ENCODE measurements at places on chromosomes 13 and 19.

- DNase-seq = no peak
Observed at GRCh38 chr13:103066781-103067345, 646 bp upstream of the SLC10A2 start.

DNA sequence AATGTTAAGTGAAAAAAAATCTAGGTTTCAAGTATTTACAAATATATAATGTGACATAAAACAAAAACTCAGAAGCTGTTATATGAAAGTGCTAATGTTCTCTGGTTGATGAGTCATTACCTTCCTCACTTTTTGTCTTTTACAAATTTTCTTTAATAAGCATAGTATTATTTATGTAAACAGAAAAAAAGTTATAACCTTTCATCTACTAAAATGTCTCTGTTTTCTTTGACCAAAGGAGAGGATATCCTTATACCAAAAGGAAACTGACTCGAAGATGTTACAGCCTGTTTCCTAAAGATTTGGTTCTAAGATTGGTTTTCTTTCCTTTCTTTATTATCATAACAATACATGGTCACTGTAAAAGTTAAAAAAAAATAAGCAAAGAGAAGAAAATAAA, 38.0 kb downstream of the RCBTB2 start:
- DNase-seq = no peak

GRCh38 chr13:95368998-95369397, 67.7 kb upstream of the ABCC4 start:
- DNase-seq = no peak

DNA sequence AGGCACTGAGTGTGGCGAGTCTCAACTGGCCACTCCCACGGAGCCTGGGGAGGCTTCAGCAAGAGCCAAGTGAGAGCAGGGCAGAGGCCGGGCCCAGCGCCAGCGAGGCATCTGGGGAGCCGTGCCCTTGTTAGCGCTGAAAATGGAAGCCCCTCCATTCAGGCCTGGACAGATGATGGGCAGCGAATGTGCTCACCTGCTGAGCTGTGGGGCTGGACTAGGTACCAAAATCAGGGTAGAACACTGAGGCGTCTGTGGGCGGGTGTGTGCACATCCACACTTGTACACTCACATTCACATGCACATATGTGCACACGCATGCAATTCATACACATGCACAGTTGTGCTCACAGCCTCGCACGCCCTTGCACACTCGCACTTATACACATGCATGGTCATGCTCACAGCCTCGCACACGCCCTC, 20.7 kb downstream of the NAXD start:
- no peak for DNase-seq

DNA sequence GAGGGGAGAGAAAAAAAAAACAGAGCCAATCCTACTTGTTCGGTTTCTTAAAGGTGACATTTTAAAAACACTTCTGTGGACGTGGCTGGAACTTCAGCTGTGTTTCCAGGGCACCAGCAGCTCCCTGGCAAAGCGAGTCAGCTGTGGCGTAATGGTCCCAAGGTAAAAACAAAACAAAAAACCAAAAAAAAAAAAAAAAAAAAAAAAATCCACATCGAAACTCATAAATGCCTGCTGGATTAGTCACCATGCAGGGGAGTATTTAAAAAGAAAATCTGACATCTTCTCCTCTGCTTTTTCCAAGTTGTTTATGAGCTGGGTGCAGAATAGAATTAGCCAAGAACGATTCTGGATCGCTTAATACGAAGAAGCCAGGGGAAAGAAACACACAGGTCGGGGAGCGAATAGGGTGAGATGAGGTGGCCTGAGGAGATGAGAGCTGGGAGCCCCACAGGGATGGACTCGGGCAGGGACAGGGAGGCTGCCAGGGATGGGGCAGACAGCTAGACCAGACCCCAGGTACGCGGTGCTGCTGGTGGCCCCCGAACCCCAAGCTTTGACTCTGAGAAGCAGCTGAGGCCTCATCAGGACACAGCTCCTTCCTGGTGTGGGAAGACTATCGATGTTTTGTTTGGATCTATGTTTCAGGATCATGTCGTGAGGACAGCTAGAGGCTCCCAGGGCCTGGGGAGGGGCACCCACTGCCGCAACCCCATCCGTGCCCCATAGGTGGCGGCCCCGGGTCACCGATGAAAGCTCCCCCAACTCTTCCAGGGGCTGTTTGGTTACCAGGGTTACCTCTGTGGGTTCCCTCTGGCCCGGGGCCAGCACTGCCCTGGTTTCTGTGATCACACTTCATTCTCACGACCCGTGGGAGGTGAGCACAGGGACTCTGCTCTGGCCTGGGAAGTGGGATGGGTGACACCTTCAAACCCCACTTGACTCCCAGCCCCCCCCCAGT, 3.1 kb upstream of the CTXN1 start:
- DNase-seq = no peak

GRCh38 chr13:61029064-61029463, 386.6 kb downstream of the PCDH20 start:
- no peak for DNase-seq

GRCh38 chr19:30848636-30849425, 476.6 kb downstream of the ZNF536 start:
- no peak for DNase-seq

GRCh38 chr13:71149498-71150363, 717.3 kb downstream of the DACH1 start:
- no peak for DNase-seq

DNA sequence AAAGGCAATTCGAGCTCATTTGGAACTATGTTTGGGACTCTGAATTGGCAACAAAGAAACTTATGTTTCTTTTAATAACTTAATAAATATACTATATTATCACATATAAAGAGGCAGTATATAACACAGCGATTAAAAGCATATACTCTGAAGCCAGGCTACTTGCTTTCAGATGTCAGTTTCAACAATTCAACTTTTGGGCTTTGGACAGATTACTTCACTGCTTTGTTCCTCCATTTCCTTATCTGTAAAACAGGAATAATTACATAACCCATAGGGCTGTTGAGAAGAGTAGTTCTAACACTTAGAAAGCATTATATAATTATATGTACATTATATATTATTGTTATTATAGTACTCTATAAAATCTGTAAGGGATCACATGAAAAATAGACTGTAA, 107.2 kb downstream of the EDNRB start:
- no peak for DNase-seq

GRCh38 chr19:33438987-33439781, 65.7 kb downstream of the CEBPG start:
- peak; percentile 26 for DNase-seq

DNA sequence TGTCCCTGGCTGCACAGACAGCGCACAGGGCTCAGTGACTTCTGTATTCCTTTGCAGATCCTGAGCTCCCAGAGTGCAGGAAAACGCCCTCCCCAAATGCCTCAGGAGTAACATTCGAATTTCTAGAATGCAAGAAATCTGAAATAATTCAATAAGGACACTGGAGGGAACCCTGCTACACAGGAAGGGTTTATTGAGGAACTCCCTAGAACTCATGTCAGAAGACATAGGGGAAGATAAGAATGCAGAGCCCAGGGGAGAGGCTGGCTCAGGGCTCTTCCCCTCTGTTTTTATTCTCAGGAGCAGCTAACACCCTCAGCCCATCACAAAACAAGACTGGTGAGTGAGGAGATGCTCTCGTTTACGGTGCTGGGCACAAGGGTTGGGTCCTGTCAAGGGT, 6.8 kb downstream of the LILRA1 start:
- no peak for DNase-seq

GRCh38 chr19:45404557-45405434, at the start of gene PPP1R13L:
Gene PPP1R13L, minus strand, starts transcription at chr19:45405069. Its CDS starts 6,751 bp downstream, at chr19:45398318.
- DNase-seq = no peak

DNA sequence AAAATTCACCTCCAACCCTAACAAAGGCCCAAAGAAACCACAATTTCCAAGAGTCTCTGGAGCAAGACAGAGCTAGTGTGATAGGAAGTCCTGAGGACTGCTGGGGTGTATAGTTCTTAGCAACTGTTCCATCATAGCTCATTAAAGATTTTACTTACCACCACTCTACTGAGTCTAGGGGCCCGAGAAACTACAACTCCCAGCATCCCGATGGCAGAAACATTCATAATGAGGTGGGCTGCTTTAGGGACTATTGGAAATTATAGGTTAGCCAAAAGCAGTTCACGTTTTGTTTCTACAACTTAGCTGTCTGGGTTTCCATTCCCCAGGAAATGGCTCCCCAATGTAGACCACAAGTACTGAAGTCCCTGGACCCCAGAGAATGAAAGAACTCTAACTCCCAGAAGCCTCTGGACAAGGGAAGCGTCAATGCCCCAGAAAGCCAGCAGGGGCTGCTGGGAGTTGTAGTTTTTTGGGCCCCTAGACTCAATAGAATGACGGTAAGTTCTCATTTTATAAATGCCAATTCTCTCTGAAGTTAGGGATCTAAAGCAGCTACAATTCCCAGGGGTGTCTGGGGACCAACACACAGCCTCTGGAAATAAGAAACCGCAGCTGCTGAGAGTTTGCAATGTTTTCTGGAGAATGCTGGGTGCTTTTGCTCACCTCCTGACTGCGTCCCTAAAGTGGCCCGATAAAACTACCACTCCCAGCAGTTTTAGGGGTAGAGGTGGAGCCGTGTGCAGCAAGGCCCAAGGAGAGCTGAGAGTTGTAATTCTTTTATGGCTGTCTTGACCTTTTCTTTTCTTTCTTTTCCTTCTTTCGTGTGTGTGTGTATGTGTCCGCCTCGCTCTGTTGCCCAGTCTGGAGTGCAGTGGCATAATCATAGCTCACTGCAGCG, 11.1 kb downstream of the FTL start:
- no peak for DNase-seq

GRCh38 chr13:31063772-31064171, 97.9 kb downstream of the HSPH1 start:
- no peak for DNase-seq

GRCh38 chr13:71148396-71148795, 718.6 kb downstream of the DACH1 start:
- no peak for DNase-seq

- no peak for DNase-seq
Observed at GRCh38 chr19:48445256-48445605, 552 bp upstream of the GRWD1 start.

- DNase-seq = no peak
Observed at GRCh38 chr13:112959701-112960542, 9.1 kb upstream of the MCF2L start.

DNA sequence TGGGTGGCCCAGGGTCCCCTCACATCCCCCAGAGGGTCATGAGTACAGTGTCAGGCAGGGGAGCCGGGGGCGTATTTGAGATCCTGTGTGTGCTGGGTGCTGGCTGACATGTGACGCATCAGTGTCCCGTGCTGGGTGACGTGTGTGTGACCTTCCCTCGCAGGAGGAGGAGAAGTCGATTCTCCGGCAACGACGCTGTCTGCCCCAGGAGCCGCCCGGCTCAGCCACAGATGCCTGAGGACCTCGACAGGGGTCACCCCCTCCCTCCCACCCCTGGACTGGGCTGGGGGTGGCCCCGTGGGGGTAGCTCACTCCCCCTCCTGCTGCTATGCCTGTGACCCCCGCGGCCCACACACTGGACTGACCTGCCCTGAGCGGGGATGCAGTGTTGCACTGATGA, 25.8 kb downstream of the PNPLA6 start:
- DNase-seq = no peak

- no peak for DNase-seq
Observed at GRCh38 chr13:40980461-40980860, 38.7 kb downstream of the ELF1 start.

DNA sequence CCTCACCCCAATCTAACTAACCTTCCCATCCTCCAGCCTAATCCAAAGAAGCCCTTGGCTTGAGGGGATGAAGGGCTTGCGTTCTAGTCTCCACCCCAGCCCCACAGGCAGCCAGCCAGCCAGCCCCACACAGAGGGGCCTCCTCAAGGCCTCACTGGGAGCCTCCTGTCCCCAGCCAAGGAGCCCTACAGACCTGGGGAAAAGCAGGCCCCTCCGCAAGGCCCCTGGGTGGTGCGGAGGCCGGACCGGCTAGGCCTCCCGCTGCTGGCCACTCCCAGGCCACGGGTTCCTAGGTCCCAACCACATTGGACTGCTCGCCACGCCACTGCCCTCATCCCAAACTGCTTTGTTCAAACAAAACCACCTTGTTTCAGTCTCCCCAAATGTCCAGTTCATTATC, 78.0 kb downstream of the ZIC5 start:
- no peak for DNase-seq

GRCh38 chr19:11576227-11576626, 1.2 kb downstream of the ACP5 start:
- no peak for DNase-seq

- DNase-seq = no peak
Observed at GRCh38 chr13:40101708-40102359, 446.4 kb downstream of the COG6 start.

- no peak for DNase-seq
Observed at GRCh38 chr19:6626764-6627163, 35.8 kb upstream of the CD70 start.

- DNase-seq = no peak
Observed at GRCh38 chr19:27833031-27833430, 1379.9 kb downstream of the UQCRFS1 start.

- DNase-seq = no peak
Observed at GRCh38 chr13:89363144-89363543, 1692.0 kb downstream of the SLITRK5 start.

DNA sequence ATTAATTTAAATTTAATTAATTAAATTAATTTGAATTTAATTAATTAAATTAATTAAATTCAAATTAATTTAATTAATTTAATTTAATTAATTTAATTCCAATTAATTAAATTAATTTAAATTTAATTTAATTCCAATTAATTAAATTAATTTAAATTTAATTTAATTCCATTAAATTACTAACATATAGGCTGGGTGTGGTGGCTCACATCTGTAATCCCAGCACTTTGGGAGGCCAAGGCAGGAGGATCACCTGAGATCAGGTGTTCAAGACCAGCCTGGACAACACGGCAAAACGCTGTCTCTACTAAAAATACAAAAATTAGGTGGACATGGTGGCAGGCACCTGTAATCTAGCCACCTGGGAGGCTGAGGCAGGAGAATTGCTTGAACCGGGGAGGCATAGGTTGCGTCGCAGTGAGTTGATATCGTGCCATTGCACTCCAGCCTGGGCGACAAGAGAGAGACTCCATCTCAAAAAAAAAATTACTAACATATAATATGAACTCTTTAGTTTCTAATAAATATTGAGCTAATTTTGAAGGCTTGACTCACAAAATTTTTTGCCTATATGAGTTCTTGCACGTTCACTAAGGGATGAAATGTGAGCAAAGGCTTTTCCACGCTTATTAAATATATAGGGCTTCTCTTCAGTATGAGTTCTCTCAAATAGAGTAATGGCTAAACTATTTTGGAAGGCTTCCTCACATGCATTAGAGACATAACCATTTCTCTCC, 9.0 kb upstream of the USP29 start:
- DNase-seq = no peak

- no peak for DNase-seq
Observed at GRCh38 chr19:31072451-31072850, 276.8 kb downstream of the TSHZ3 start.

Measured in dorsolateral prefrontal cortex (tissue), 122 donors.